ENCODE measurements at places on chromosomes 2 and 18. TPM values are rescaled to one million over a fixed set of nuclear protein-coding genes. Genes with fewer than 3 reads are reported as not detected.

Gene SERPINB11
- total RNA-seq, result not detected

Gene GFPT1
- total RNA-seq, result 23.9 TPM

Gene UCN
- not detected for total RNA-seq

Gene BMP10
- total RNA-seq, result not detected

Gene TMEM198
- total RNA-seq, result not detected

Gene ACOXL
- total RNA-seq, result 0.10 TPM

Gene LPIN2
- 51.1 TPM for total RNA-seq

Gene PAIP2B
- total RNA-seq, result 1.4 TPM

Gene COPS8
- total RNA-seq, result 49.7 TPM

Gene PLGLB2
- total RNA-seq, result 0.52 TPM

Gene TMEM17
- total RNA-seq, result 0.21 TPM

Gene ALK
- not detected for total RNA-seq

Gene OTOS
- not detected for total RNA-seq

Gene CIB4
- not detected for total RNA-seq

Gene TFCP2L1
- total RNA-seq, result 0.10 TPM

Gene PPP1R1C
- not detected for total RNA-seq

Gene B3GNT2
- 64.8 TPM for total RNA-seq

Gene B3GNT7
- total RNA-seq, result 6.5 TPM

Gene NYAP2
- 0.10 TPM for total RNA-seq

Gene IL36B
- total RNA-seq, result not detected

Gene GNAL
- 0.84 TPM for total RNA-seq

Gene ALKAL2
- total RNA-seq, result not detected

Gene MRPS9
- total RNA-seq, result 8.8 TPM

Gene DLX2
- not detected for total RNA-seq

Gene HOXD12
- total RNA-seq, result not detected

Gene SCN1A
- total RNA-seq, result not detected

Gene CHRND
- total RNA-seq, result not detected

Gene ANKRD30BL
- total RNA-seq, result not detected

Gene CD8A
- 25.6 TPM for total RNA-seq

Gene MAP2
- total RNA-seq, result 0.73 TPM

Gene WNT10A
- total RNA-seq, result 1.5 TPM

Gene FAHD2A
- 12.2 TPM for total RNA-seq

Gene ATP8B1
- not detected for total RNA-seq

Gene SGO2
- total RNA-seq, result 2.1 TPM

Gene APLF
- 11.2 TPM for total RNA-seq

Gene GCKR
- total RNA-seq, result not detected

Gene CTAGE1
- total RNA-seq, result 0.10 TPM

Gene NTSR2
- total RNA-seq, result not detected

Gene MDH1B
- not detected for total RNA-seq

Gene GKN1
- total RNA-seq, result 0.31 TPM
